NCI-H345 (cell line): ENCODE measurements at places on chromosomes 6 and 20.
A peak's percentile ranks its signal among the peaks of the same experiment; 100 is the strongest.

GRCh38 chr6:1786455-1787453 is 177.0 kb downstream of the FOXC1 start:
- DNase-seq: no peak

- no peak for DNase-seq
These were observed 405.2 kb downstream of the RFPL4B start for GRCh38 chr6:112752305-112752704.

- no peak for DNase-seq
These were observed 792.6 kb downstream of the PHF3 start for GRCh38 chr6:64428186-64428585.

DNA sequence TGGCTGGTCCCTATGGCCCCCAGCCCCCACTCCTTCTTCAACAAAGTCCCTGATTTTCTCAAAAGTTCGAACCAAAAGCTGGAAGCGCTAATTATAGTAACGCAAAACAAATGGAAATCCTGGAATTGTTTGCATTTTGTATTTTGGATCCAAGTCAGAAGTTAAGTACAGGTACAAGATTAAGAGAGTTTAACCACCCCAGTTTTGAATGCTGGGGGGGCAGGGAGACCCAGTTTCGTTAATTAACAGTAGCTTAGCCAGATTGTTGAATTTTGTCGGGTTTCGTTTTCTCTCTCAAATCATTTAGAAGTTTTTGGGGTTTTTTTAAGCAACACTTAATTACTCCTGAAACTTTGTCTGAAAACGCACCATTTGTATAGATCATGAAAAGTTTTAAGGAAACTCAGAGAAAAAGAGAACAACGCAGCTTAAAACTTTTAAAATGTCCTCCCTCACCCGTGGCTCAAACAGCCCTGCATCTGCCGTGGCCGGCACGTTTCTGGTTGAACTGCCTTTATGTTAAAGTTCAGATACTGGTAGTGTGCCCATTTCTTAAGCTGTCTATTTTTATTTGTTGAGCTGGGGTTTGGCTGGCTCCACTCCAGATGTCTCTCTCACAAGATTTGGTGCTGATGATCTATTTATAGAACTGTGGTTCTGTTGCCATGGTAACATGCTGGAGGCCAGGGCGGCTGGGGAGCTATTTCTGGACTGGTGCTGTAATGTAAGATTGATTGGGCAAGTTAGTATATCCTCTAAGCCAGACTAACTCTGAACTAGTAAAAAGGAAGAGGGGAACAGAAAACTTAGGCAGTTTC is 55.0 kb downstream of the GNAS start:
- DNase-seq: peak; percentile 30

DNA sequence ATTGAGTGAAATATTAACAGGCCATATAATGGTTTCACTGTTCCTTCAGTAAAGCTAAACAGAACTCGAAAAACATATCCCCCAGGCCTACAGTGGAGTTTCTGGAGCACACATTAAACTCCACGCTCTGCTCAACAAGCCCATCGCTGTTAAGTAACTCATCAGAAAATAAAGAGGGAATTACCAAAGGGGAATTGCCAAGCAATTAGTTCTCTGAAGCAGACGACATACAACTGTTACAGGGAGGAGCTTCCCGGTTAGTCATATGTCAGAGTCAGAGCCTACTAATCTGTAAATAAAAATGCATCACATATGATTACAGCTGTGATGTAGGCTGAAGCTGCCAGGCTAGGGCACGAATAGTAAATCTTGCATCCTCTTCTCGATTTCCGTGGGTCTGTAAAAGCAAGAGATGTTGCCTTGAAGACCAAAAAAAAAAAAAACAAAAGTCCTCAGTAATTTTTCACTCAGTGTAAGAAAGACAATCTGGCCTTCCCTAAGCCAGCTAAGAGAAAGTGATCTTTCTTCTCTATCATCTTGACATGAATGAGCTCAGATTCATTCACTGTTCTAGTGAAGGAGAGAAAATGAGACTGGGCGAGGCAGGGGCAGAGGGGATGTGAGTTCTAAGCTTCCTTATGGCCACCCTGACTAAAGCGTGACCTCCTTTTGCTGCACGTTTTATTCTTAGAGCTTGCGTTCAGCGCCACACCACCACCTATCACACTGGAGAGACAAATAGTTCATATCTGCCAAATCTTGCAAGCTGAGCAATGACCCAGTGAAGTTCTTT is 13.8 kb downstream of the ATXN1 start:
- no peak for DNase-seq

DNA sequence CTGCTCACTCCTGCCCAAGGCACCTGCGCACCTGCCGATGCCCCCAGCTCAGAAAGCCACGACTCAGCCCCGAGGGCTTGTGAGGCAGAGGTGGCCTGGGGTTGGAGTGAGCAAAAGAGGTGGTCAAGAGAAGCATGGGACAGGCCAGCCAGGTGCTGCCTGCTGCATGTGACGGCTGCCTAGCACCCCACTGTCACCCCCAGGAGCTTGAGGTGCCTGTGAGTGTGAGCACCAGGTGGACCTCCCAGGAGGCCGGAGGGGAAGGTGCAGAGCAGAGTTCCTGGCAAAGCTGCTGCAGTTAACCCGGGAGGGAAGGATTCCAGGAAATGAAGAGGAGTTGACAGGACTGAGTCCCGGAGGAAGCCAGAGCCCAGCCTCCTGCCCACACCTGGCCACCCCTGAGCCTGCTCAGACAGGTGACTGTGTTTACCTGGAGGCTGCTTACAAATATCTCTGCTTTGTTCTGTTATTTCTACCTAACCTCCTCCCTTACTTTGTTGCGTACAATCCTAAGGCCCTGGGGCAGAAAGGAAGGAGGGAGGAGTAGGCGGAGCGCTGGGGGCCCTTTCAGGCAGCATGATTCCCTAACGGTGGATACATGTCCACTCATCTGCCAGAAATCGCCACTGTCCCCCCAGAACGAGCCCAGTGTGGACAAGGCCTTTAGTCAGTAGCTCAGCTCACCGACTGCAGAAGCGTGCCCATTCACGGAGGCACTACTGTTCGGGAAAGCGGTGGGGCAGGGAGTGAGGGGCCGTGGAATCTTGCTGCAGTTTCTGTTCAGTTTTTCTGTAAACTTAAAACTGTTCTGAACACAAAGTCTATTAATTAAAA is 87.5 kb upstream of the MPC1 start:
- no peak for DNase-seq

DNA sequence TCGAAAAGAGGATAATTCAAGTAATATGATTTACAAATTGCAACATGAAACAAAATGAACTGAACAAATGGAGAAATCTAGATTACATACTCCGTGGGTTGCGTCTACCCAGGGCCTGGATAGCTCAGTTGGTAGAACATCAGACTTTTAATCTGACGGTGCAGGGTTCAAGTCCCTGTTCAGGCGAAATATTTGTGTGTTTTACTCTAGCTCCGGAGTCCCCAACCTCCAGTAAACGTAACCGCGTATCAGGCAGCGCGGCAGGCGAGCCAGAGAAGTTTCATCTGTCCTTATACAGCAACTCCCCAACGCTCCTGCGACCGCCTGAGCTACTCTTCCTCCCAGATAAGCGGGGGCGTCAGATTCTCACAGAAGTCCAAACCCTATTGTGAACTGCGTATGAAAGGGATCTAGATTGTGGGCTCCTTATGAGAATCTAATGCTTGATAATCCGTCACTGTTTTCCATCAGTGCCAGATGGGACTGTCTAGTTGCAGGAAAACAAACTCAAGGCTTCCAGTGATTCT is 176.1 kb downstream of the TRIM27 start:
- DNase-seq: no peak

DNA sequence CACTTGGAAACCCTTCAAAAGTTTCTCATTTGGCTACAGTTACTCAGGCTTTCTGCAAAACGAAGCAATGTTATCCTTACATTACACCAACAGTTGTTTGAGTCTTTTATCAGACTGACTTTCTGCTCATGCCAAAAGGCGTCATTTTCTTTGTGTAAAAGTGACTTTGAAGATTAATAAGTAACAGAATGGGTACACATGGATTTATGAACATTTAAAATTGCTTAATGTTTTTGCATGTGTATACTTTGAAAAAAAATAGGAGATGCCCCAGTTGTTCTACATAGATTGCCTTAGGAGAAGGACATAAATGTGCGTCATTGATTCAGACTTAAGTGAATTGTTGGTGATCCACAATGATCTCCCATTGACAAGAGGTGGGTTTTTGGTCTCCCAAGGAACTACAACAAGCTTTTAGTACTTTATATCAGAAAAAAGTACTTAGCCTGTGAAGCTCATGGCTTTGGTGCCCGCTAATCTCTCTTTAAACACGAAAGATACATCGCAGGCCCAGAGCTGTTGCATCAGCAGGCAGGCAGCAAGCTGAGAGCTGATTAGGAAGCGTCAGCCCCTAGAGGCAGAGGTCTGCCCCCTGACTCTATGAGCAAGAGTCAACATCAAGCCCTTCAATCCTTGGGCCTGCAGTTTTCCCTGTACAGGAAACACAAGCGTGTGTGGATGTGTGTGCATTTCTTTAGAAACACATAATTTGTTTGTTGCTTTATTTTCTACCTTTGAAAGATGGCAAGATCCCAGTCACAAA is 45.9 kb downstream of the SLC22A3 start:
- DNase-seq: no peak

DNA sequence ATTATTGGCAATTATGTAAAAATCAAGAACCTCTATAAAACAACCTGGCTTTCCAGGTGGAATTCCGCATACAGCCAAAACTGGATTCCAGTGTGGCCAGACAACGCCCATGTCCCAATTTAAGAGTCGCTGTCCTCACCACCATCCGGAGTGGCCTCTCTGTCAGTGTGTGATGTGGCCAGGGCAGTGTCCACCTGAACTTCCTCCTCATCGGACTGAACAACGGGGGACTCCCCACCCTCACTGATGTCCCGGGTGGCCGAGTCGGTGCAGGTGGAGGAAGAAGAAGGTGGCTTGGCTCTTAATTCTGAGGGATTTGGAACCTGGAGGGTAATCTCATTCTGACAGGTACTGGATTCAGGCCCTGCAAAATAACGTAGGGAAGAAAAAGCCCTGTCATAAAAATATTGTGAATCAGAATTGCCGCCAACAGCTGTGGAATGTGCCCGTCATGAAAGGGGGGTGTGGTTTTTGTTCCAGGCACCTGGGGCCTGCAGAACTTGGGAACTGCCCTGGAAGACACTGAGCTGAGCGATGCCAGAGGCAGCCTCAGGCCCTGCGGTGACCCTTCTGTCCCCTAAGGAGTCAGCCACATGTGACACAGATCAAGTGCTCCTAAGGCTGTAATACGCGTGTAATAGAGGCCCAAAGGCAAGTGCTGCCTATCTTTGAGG is 139.8 kb downstream of the DTNBP1 start:
- DNase-seq: no peak

- no peak for DNase-seq
These were observed 47.8 kb upstream of the ARMC2 start for GRCh38 chr6:108800427-108800864.

DNA sequence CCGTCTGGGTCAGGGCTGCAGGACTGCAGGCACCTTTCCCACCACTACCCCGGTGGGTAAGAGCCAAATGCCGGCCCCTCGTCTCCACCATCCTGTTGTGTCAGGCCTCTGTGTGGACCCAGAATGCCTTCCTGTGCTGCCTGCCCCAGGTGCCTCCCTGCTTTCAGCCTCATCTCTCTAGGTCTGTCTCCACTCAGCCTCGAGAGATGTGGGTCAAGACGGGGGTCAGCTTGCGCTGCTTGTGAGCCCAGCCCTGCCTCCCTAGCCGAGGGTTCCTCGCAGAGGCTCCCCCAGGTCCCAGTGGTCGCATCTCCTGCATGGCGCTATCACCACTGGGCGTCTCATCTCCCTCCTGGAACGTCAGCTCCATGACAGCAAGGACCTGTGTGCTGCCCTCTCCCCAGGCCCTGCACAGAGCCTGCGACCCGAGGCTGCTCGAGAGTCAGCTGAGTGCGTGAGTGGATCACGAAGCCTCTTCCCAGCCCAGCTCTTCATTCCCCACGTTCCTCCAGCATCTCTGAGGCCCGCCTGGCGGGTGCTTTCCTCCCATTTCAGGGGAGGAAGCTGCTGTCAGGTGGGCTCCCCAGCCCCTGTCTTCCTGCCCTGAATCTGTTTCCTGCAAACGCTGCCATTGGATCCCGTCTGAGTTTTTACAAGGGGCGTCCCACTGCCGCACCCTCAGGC is 38.7 kb upstream of the ZBP1 start:
- no peak for DNase-seq

DNA sequence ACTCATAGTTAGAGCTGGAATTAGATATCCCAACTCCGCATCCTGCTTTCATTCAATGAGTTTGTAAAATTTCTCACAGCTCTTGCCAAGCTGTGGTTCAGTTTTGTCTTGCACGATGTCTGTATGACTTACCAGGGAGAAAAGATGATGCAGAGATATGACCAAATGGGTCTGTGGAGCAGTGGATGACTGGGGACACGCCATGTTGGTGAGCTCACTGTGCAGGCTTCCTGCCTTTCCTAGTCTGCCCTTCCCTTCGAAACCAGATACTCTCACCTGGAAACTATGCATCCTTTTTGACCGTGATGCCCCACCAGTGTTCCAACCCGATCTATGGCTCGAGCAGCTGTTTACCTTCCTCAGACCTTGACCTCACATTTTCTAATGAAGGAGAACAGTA is 262.7 kb upstream of the BMP2 start:
- DNase-seq: no peak

- peak; percentile 66 for DNase-seq
These were observed 728 bp downstream of the FUT9 start for GRCh38 chr6:96016334-96017069.

DNA sequence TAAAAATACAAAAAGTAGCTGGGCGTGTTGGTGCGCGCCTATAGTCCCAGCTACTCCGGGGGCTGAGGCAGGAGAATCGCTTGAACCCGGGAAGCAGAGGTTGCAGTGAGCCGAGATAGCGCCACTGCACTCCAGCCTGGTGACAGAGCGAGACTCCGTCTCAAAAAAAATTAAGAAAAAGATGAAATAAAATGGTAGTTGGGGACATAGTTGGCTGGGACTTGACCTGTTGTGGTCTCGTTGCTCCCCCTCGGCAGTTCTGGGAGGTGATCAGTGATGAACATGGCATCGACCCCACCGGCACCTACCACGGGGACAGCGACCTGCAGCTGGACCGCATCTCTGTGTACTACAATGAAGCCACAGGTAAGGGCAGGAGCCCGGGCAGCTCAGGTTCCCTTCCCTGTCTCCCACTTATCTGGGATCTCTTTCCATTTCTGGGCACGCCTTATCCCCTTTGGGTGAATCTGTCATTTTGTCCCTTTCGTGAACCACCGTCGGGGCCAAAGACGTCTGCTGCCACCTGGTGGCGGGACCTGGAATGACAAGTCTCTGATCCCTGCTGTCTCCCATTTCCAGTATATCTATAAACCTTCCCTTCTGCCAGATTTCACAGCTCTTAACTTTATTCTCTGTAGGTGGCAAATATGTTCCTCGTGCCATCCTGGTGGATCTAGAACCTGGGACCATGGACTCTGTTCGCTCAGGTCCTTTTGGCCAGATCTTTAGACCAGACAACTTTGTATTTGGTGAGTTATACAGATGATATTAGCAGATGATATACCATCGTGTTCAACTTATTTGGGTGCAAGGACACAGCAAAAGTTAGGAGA is 2.3 kb downstream of the TUBB start:
- DNase-seq: peak; percentile 79

DNA sequence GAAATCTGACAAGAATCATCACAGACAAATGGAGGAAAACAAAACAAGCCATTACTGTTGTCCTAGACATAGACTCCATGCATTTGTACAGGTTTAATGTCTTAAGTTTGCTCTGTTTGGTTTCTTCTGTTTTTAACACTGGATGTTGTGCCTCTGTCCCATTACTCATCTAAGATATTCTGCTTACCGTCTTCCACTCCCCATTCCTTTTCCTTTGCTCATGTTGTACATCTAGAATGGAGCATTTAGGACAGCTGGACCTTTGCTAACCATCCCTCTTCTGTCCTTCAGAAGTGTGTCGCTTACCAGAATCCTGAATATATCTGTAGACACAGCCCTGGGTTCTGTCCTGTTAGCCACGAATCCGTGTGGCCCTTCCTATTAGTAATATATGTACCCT is 35.2 kb downstream of the RAB22A start:
- no peak for DNase-seq

- no peak for DNase-seq
These were observed 30.7 kb downstream of the C6orf163 start for GRCh38 chr6:87375315-87375714.
